ENCODE measurements at places on chromosomes 2 and 18.

GRCh38 chr2:204775766-204776165 is 230.5 kb downstream of the PARD3B start:
- no peak for ATAC-seq

GRCh38 chr2:8544171-8544785 is 137.6 kb upstream of the ID2 start:
- no peak for ATAC-seq

DNA sequence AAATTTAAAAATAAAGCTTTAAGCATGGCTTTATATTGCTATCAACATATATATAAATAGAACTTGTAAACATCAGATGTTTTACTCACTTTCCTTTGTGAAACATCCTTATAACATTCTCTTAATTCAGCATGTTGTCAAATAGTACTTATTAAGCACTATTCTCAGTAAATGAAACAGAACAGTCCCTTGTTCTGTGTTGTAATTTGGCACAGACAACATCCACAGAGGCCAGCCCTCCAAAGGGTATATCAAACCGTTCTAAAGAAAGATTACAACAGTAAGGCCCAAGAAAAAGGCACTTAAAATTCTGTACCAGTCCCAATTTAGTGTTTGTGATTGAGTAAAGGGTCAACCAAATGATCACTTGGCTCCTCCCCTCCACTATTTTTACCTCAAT is 46.0 kb downstream of the GAREM1 start:
- no peak for ATAC-seq

DNA sequence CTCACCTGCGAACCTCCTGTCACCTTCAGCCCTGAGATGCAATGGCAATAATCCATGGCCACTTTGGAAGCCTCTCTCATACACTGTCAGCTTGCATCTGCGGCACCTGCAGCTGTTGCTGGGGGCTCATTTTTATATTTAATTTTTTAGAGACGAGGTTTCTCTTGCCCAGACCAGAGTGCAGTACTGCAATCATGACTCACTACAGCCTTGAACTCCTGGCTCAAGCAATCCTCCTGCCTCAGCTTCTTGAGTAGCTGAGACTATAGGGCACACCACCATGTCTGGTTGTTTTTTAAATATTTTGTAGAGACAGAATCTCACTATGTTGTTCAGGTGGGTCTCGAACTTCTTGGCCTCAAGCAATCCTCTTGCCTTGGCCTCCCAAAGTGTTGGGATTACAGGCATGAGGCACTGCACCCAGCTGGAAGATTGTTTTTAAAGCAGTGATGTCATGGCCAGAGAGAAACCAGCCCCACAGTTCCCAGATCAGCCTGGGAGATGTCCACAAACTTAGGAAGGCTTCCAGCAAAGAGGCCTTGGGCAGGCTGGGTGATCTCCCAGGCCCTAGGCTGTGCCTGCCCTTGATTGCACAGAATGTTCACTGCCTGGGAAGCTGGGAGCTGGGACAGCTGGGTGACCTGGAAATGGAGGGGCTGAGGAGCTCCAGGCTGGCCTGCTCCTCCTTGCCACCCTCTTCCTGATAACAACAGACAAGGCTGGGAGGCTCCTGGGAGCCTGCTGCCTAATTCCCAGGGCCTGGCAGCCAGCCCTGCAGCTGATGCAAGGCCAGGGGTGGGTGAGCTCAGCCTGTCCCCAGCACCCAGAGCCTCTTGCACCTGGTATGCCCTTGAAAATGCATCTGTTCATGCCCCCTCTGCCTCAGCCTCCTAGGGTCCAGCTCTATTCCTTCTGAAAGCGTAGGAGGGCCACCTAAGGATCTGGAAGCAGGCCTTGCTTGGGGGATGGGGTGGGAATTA is 27.1 kb downstream of the SH2D6 start:
- ATAC-seq: no peak

DNA sequence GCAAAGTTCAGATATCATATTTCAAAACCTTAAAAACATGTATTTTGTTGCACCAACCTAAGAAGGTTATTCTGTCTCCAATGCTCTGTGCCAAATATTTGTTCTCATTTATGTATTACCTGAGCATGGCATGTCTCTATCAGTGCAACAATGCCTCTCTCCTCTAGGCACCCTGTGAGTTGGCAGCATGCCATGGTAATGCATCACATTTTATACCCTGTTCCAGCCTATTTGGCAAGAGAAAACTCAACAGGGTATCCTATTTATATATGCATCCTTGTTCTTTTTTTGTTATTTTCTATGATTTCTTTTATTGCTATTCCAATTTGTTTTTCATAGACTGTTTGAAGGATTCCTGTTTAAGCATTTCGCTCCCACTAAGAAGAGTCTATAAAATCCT is 126.3 kb upstream of the NRXN1 start:
- ATAC-seq: no peak

DNA sequence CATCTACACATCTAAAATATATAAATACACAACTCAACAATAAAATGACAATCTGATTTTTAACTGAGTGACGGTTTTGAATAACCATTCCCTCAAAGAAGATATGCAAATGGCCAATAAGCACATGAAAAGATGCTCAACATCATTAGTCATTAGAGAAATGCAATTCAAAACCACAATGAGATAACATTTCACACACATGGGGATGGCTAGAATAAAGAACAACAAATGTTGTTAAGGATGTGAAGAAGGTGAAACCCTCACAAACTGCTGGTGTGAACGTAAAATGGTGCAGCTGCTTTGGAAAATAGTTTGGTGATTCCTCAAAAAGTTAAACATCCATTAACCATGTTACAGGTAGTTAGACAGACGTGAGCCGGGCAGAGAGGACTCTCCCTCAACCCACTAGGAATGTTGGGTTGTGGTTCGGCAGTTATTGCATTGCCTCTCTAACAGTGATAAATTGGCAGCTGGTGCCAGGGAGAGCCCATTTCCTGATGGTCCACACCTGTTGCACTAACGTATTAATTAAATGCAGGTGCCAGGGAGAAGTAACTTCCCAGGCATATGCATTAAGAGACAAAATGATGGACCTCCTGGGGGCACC is 22.3 kb upstream of the DUSP2 start:
- ATAC-seq: no peak

GRCh38 chr2:107602801-107603200 is 223.9 kb upstream of the RGPD4 start:
- no peak for ATAC-seq

- ATAC-seq: no peak
Measured at GRCh38 chr2:1282552-1282951, 130.7 kb upstream of the TPO start.

DNA sequence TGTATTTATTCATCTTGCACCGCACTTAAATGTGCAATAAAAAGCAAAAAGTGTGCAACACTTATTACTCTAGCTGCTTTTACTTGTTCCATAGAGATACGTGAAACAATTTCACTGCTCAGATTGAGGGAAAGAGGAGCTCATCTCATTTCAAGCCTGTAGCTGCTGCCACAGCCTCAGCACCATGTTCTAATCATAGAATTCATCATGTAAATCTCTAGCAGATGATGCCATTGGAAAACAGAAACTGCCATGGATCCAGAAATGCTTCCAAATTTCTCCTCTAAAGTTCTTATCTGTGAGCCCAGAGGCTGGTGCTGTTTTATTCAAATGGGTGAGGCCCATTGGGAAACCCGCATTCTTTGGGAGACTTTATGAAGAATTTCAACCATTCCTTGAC is 2.0 kb downstream of the CDC42EP3 start:
- no peak for ATAC-seq

- no peak for ATAC-seq
Measured at GRCh38 chr18:10558967-10559298, 33.1 kb downstream of the NAPG start.

DNA sequence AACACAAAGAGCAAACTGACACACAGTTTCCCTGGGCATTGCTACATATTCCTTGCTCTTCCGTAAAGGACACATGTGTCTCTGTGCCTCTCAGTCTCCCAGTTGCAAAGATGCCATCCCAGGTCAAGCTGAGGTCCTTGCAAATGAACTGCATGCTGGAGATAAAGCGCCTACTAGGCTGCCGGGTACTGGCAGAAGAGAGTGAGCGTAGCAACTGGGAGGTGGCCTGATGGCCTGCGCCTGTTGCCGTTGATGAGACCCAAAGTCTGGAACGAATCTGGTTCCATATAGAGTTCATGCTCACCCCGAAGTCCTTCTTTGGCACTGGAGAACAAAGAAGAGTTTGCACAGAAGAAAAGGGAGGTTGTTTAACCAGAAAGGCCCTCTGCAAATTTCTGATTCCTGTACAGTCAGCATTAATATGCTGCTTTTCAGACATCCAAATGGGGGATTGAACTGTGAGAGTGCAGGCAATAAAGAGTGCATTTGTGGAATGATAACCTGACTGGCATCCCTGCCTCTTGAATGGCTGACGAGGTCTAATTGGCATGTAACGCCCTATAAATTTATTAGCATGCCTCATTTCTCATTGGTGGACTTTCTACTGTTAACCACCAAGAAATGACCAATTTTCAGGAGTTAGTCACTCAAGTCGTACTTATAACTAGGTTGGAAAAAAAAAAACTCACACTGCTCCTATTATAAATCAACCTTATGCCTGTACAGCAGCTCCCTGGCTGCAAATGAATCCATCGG is 78.7 kb downstream of the GBX2 start:
- ATAC-seq: no peak

All from activated CD4-positive, CD25-positive, alpha-beta regulatory T cell treated with anti-CD3 and anti-CD28 coated beads, Interleukin-2, amount 50 U/mL, for 24 hours (primary cell).